ENCODE measurements at places on chromosomes 12 and 14.

GRCh38 chr12:26367991-26368730 is 172.8 kb downstream of the SSPN start:
- no peak for DNase-seq

GRCh38 chr14:42517806-42518500 is 911.3 kb downstream of the LRFN5 start:
- DNase-seq, result peak; percentile 54

DNA sequence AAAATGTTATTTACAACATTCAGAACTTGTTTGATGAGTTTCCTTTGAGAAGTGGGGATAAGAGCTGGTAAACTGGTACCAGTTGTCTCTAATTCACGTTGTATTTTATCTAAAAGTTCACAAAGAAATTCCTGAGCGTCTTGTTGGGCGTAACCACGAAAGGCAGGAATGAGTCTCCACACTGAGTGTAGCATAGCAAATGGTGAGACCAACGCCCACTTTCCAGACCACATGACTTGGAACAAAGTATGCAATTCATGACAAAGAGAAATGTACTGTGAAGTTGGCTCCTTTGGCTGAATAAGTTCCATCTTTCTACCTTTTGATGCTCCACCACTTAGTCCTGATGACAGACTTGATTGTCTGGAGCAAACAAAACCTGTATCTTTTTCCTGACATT is 18.4 kb downstream of the USP44 start:
- no peak for DNase-seq

GRCh38 chr14:58562141-58562540 is 75.6 kb upstream of the DACT1 start:
- DNase-seq, result no peak

DNA sequence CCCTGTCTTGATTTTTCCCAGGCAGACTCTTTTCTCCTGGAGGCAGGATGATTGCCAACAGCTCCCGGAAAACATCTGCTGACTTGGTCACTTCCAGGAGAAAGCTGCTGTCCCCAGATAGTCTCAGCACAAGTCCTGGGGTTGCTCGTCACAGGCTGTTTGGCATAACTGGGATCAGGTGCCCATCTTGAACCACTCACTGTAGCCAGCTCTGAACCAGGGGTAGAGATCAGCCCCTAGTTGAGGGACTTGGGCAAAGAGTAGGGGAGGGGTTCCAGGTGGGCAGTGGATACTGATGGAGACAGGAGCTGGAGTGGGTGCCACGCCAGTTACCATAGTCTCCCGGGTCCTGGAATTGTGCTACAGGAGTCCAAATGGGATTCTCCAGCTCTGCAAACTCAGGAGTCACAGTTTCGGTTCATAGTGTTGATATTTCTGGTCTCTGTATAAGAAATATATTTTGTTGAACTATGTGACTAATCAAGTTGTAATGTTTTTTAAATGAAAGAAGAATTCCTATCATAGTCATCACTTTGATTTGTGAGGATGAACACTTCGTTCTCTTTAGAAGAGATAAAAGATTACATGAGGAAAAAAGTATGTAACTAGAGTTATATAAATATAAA is 1154.5 kb downstream of the AACS start:
- DNase-seq, result no peak

GRCh38 chr14:58650857-58651256 is 13.1 kb downstream of the DACT1 start:
- no peak for DNase-seq
